ENCODE measurements at places on chromosomes 4 and X.

- no peak for DNase-seq
Measured at GRCh38 chr4:128658214-128658631, 151.3 kb upstream of the JADE1 start.

GRCh38 chr4:20395160-20395773 is 143.6 kb downstream of the SLIT2 start:
- DNase-seq = no peak

GRCh38 chr4:128861856-128862518 is 52.5 kb downstream of the JADE1 start:
- DNase-seq = no peak

- DNase-seq = no peak
Measured at GRCh38 chrX:118569676-118570075, 74.1 kb downstream of the DOCK11 start.

GRCh38 chr4:126959056-126959745 is 673.6 kb upstream of the INTU start:
- DNase-seq = no peak

- no peak for DNase-seq
Measured at GRCh38 chr4:1815096-1815996, 22.3 kb downstream of the FGFR3 start.

DNA sequence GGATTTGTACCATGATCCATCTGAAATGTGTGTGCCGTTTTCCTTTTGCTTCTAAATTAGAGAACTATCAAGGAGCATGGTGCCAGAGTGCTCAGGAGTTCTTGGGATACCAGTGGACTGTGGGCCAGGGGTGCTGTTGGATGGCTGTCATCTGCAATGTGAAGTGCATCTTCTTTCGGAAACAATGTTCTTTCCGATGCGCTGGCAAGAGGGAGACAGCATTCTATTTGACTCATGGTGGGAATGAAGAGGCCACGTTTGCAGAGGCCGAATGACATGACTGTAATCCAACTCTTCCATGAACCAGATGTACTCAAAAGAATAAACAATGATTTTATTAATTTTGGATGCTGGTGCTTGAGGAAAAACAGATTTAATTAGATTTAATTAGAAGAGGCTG is 45.5 kb downstream of the SORCS2 start:
- DNase-seq = no peak

- no peak for DNase-seq
Measured at GRCh38 chr4:80484712-80485111, 149.2 kb downstream of the CFAP299 start.

- DNase-seq = no peak
Measured at GRCh38 chr4:2831611-2832308, 11.9 kb upstream of the ADD1 start.

GRCh38 chr4:161419822-161420221 is 744.0 kb downstream of the FSTL5 start:
- DNase-seq = no peak

- no peak for DNase-seq
Measured at GRCh38 chrX:155216940-155217440, 730 bp downstream of the VBP1 start.

DNA sequence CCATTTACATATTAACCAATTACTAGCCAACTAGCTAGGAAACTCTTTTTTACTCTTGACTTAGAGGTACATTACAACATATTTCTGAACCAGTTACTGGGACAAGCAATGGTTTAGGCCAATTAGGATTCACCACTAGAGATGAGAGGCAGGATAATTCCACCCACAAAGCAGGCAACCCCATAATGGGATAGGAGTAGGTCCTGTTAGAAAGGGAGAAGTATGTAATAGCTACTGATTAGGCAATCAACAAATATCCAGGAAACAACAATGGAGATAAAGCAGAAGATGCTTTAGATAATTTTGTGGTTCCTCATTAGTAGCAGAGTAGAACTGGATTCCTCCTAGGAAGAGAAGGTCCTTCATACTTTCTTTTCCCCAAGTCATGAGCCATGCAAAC is 173.8 kb upstream of the GLRA2 start:
- no peak for DNase-seq

- peak; percentile 75 for DNase-seq
Measured at GRCh38 chrX:153507484-153508178, 9.8 kb upstream of the ATP2B3 start.

- DNase-seq = no peak
Measured at GRCh38 chr4:68576272-68577125, at the start of gene UGT2B17. Gene UGT2B17, minus strand, starts transcription at chr4:68576322. Its CDS starts 7,838 bp downstream, at chr4:68568484.

- DNase-seq = no peak
Measured at GRCh38 chr4:1393866-1394265, 12.4 kb downstream of the NKX1-1 start.

GRCh38 chrX:54640103-54640690 is 110.2 kb downstream of the GNL3L start:
- no peak for DNase-seq

DNA sequence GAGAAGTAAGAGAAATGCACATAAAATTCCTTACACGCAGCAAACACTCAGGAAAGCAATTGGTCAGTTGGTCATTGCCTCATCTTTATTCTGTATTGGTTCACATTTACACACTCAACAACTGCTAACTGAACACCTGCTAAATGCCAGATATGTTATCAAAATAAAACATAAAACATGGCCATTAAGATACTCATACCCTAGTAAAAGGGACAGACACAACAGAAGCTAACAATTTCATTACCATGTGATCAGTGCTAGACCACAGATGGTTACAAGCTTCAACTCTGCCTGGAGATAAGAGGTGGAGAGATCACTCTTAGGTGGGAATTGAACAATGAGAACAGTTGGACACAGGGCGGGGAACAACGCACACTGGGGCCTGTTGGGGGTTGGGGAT is 26.2 kb downstream of the TEC start:
- DNase-seq = no peak

GRCh38 chr4:54999003-54999402 is 126.4 kb downstream of the KDR start:
- DNase-seq = no peak

DNA sequence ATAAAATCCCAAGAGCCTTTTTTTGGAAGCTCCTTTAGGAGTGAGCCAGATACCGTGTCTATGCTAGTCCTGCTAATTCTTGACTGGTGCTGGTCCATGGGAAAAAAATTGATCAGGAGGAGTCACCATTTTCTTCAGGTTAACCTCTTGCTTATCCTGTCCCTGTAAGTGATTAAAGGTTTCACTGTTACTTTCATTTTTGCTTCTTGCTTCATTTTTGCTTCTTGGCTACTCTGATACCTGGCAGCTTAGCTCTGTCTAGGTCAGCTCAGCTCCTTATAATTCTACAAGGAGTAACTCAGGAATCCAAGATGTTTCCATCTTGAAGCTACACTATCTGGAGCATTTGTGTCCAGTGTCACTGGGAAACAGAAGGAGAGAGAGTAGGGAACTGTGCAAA is 45.7 kb downstream of the AFM start:
- no peak for DNase-seq

DNA sequence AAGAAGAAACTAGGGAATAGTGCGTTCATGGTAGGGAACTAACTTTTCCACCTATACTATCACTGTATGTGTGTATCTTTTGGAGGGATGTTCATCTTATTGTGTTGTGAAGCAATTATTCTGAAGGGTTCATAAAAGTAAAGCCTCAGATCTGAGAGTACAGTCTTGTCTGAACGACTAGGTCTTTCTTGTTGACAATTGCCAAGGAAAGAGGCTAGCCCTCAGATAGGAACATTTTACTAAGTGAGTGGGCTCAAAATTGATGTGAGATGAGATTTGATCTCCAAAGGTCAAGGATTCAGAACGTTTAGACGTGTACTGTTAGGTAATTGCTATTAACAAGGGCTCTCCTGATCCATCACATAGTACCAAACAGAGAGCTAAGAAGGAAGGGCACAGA is 15.2 kb upstream of the CNOT6L start:
- DNase-seq = no peak
